NB4 (cell line): ENCODE measurements at places on chromosomes 12 and 14.

DNA sequence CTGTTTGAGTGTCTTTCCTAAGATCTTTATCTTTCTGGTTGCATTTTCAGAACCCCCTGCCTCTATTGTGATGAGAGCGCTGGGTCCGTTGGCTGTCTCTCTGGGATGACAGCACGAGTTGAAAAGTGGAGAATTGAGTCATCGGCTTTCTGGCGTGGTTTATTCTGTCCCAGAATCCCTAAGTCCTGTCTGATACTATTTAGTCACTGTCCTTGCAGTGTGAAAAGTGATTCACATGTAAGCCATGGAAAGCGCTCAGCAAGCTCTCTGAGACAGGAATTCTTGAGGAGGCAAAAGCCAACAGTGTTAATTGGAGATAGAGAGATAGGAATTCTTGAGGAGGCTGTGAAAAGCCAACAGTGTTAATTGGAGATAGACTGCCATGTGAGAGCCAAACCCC, 121.7 kb downstream of the CHST11 start:
- DNase-seq = peak; percentile 47

GRCh38 chr14:26594148-26594547, 3.7 kb downstream of the NOVA1 start:
- DNase-seq = no peak

GRCh38 chr14:90581745-90582144, 184.9 kb downstream of the CALM1 start:
- no peak for DNase-seq

DNA sequence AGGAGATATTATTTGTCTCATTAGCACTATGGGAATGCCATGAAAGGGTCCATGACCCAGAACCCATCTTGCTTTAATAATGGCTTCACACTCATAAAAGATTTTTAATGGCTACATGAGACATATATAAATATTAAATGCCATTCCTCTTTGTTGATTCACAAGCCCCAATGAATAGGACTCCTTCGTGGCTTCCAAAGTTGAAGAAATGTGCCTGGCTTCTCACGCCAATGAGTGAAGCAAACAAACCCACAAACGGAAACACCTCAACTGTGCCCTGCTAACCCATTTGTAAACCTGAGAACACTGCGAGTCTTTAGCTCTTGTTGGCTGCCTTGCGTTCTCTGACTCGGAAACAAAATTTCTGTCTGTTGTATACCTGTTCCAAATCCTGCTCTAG, 381.7 kb upstream of the DDHD1 start:
- DNase-seq = no peak

DNA sequence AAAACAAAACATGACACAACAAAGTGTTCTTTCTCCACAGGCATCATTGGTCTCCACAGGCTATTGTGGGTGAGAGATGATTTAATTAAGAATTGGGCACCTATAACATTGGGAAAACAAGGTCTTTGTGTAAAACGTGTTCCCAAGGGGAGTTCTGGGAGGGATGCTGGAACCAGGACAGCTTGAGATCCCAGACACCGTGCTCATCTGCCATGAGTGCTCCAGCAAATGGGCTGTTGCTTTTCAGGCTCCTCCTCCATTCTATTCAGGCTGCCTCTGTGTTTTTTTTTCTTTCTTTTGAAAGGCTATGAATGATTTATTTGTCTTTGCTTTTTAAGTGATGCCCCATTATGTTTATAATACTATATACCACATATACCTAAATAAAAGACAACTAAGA, 122.4 kb downstream of the DACT1 start:
- no peak for DNase-seq

- no peak for DNase-seq
These were observed 513.8 kb upstream of the CCDC196 start for GRCh38 chr14:65972346-65972870.

- DNase-seq = peak; percentile 87
These were observed at the start of gene RNASE4 for GRCh38 chr14:20683891-20684661. RNASE4 (plus strand) TSS chr14:20684560; CDS start chr14:20699372, 14,812 bp downstream.

DNA sequence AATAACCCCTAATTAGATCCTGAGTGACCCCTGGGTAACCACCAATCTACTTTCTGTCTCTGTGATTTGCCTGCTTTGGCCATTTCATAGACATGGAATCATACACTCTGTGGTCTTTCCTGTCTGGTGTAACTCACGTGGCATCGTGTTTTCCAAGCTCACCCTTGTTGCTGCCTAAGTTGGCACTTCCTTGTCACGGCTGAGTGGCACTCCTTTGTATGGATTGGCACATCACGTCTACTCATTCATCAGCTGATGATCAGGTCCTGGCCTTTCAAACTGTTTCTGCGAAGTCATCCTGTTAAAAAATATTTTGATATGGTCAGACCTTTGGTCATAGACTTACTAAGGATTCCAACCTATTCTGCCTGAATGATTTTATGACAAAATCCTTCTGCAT, 87.7 kb downstream of the GLT1D1 start:
- no peak for DNase-seq

GRCh38 chr14:96629558-96630222, 127.5 kb downstream of the PAPOLA start:
- DNase-seq = no peak

- no peak for DNase-seq
These were observed 469.8 kb upstream of the FLRT2 start for GRCh38 chr14:85060121-85060520.

DNA sequence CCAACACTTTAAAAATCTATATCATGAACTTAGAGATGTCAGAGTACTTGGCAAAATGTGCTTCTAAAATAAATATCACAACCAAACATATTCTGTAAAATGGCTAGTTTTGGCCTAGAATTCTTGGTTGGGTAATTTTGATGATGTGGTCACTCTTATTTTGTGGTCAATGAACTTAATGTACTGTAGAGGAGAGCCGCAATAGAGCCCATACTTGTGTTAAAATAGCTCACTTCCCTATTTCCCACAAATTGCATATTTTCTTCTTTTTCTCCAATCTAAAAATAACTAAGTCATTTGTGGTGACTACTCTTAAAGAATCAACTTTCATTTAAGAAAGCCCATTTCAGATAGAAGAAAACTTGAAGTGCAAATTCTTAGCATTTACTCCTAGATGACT, 619.4 kb downstream of the CCER1 start:
- DNase-seq = peak; percentile 47
